Astrocyte of the hippocampus (primary cell): ENCODE measurements at places on chromosomes 7 and 10.

DNA sequence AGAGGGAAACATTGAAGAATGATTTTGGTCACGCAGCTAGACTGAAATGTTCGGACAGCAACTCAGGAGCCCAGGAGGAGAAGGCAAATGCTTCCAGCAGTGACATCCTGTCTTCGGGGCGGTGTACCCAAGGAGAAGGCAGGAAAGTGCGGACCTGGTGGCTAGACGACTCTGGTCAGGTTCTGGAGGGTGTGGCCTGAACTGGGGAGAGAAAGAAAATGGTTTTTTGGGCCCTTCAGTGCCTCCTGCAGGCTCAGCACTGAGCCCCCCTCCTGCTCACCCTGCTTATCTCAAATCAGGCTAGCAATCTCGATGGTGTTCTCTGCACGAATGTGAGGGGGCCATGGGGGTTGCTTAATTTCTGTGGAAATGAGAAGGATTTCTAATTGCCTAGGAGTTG lies 26.7 kb upstream of the TARP start:
- no peak for DNase-seq

GRCh38 chr10:111890046-111890445 lies 293.5 kb downstream of the GPAM start:
- DNase-seq = no peak

DNA sequence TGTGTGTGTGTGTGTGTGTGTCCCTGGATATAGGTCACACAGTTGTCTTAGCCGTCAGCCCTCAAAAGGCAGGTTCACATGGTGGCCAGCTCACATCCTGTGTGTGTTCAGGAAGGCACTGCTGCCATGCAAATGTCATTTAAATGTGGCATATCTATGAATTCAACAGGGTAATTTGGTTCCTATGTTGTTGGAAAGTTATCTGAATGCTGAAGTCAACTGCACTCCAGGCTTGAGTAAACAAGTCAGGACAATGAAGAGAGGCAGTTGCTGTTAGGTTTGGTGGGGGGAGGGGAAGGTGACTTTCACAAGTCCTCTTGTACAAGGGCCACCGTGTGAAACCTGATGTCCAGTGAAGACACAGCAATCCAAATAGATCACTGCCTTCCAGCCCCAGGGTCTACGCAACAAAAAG lies 61.1 kb downstream of the PTPRE start:
- no peak for DNase-seq

- no peak for DNase-seq
Observed at GRCh38 chr7:148967032-148967372, 61.3 kb downstream of the PDIA4 start.

DNA sequence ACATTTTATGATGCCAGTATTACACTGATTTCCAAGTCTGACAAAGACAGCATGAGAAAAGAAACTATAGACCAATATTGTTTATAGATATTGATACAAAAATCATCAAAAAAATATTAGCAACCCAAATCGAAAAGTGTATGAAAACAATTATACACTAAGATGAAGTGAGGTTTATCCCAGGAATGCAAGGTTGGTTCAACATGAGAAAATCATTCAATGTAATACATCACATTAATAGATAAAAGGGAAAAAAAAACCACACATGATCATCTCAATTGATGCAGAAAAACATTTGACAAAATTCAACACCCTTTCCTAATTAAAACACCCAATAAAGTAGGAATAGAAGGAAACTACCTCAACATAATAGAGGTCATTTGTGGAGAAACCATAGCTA lies 153.9 kb downstream of the DNAJC1 start:
- peak; percentile 4 for DNase-seq

GRCh38 chr7:138325434-138325833 lies 134.6 kb upstream of the TRIM24 start:
- no peak for DNase-seq

GRCh38 chr10:132133005-132133404 lies 53.7 kb upstream of the DPYSL4 start:
- DNase-seq = no peak
